ENCODE measurements at places on chromosomes 2 and 18. TPM values are rescaled to one million over a fixed set of nuclear protein-coding genes. Genes with fewer than 3 reads are reported as not detected.
A peak's percentile ranks its signal among the peaks of the same experiment; 100 is the strongest.

DAPL1 gene
- not detected for total RNA-seq

PSMA8 gene
- 0.48 TPM for total RNA-seq

GAD1 gene
- not detected for total RNA-seq

DSC3 gene
- not detected for total RNA-seq

SEMA4F gene
- 3.5 TPM for total RNA-seq

ATP6V1B1 gene
- 0.43 TPM for total RNA-seq

COLEC12 gene
- total RNA-seq, result 9.1 TPM

DRC1 gene
- not detected for total RNA-seq

DNA sequence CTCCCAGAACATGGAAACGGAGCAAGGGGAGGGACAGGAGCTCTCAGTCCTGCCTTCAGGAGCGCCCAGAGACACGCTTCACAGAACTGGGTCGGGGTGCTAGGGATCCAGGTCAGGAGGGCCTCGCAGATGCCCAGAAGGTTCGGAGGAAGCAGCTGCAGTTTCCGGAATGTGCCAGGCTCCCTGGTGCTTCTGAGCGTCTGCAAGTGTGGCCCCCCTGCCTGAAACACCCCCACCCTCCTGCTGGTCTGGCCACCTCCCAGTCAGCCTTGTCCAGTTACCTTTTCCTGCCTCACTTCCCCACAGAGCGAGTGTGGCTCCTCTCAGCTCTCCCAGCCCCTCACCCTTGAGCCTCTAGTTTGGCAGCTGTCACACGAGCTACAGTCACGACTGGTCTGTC, 88.3 kb upstream of the TAF1B start:
- DNase-seq, result no peak

GRCh38 chr2:8333177-8333831, 348.6 kb upstream of the ID2 start:
- DNase-seq, result no peak

DNA sequence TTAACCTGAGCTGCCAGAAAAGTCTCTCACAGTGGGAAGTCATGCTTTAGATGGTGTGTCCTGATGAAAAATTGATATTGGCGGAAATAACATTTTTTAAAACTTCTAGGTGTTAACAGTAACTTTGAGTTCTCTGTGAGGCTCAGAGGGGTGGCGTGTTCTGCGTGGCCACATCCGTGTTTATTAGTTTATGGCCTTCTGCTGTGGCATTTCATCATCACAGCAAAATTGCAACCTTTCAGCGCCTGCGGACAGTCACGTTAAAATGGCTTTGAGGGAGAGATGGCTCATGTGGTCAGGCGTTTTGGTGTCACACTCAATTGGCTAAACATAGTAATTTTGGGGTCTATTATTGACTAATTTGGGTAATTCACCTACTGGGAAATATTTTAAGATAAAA, 42.4 kb downstream of the KLHL29 start:
- no peak for DNase-seq

DNA sequence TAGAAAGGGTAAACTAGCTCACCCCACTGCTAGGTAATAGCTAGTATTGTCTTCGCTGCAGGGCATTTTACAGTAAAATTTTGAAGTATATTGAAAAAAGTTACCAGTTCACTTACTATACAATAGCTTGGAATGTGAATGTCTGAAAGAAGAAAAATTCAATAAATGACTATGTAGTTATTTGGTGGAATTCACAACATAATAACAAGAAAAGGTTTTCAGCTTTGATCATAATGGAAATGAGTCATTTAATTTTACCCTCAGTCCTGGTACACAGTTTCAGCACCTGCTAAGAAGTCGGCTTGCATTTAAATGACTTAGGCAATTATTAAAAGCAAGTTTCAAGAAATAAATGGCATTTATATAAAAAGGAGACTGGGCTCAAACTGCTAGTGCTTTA, 90.4 kb downstream of the NUP35 start:
- no peak for DNase-seq

DNA sequence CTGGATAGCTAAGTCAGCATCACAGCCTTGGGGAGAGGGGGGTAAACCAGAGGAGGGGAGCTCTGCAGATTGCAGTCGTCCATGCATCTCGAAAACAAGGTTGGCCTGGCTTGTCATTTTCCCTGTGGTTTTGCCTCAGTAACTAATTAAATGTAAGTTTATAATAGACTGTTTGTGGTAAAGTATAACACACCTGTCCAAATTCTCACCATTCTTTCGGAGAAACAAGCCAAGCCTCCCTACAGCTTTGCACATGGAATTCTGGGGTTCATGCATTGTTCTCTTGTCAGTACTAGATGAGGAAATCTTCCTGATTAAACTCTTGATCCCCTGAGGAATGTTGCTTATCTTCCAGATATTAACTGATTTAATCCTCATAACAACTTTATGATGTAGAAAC, 1065.2 kb upstream of the FAM98A start:
- DNase-seq, result no peak

DNA sequence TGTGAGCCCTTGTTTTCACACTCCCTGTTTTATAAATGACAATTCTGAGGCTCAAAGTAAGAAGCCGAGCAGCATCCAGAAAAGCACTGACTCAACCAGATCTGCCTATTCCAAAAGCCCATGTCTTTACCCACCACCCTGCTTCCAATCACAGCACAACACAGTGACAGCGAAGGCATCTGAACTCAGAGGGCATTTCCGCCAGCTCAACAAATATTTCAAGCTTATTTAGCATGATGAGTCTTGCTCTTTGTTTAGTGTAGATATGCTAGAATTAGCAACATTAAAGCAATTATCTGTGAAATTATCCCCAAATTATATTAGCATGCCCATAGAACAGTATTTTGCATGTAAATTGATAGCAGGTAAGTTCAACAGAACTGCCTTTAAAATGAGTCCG, 359.1 kb upstream of the RAB6C start:
- no peak for DNase-seq

DNA sequence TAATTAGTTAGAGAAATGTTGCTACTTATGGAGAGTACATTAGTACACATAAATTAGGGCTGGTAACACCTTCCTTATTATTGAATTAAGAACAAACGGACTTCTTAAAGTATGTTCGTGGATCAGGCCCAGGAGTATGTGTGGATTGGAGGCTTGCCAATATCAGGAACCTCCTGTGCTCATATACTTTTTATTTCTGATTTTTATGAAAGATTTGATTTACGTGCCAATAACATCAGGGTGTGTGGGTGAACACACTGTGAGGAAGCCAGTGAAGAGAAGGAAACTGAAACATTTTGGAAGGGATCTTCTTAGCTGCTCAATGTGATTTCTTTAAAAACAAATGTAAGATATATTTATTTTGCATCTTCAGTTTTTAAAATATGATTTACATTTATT, 113.0 kb downstream of the EFEMP1 start:
- no peak for DNase-seq

GRCh38 chr18:51171223-51171622, 26.3 kb downstream of the MEX3C start:
- DNase-seq, result no peak

GRCh38 chr2:113692698-113693428, 63.6 kb downstream of the SLC35F5 start:
- DNase-seq, result no peak

DNA sequence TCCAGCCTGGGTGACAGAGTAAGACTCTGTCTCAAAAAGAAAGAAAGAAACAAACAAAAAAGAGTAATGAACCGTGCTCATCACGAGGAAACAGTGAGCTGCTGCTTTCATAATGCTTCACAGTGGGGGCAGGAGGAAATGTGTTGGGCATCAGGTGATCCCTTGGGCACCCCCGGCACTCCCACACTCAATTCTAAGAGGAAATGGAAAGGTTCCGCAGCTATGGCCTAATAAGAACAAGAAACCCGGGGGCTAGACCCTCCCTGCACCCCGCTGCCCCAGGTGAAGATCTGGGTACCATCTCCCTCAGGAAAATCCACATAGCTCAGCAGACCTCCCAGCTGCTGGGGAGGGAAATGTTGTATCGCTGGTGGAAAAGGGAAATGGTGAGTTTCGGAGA, 118.9 kb downstream of the LPIN1 start:
- no peak for DNase-seq

- no peak for DNase-seq
These were observed 133.8 kb downstream of the NAPG start for GRCh38 chr18:10659594-10659993.

- no peak for DNase-seq
These were observed 70.8 kb downstream of the RAPGEF4 start for GRCh38 chr2:172806493-172806892.

GRCh38 chr2:163723881-163724280, 11.9 kb downstream of the FIGN start:
- no peak for DNase-seq

DNA sequence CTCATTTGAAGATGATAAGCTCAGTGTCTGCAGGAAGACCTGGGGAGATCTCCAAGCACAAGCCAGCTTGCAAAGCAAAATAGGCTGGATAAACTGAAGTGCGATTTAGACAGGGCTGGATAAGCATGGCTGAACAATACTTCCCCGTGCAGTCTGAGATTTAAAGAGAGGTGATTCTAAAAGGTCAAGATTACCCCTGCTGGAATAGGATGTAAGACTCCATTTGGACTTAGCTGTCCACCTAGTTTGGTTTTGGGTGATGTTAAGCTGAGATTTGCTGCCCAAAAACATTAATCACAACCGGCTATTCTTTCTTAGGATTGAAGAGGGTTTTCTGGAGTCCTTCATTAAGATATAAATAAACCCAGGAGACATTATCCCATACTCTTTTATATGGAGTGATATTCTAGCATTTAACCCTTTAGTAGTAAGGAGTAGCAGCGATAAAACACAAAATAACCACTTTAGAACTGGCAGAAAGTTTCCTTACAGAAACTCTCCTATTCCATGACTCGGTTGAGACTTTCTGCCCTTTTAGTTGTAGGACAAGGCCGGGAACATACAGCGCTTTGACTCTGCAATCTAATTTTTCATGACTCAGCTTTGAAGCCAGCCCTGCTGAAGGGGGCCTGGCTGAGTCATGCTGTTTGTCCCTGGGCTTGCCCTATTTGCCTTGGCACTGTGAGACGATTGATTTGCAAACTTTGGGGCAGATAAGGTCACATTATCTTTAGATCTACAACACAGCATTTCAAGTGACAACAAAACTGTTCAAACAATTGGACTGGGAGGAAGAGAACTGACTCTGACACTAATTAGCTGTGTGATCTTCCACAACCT, 238.2 kb downstream of the GCA start:
- no peak for DNase-seq

- peak; percentile 65 for DNase-seq
These were observed 61.3 kb downstream of the LONRF2 start for GRCh38 chr2:100260712-100261620.

DNA sequence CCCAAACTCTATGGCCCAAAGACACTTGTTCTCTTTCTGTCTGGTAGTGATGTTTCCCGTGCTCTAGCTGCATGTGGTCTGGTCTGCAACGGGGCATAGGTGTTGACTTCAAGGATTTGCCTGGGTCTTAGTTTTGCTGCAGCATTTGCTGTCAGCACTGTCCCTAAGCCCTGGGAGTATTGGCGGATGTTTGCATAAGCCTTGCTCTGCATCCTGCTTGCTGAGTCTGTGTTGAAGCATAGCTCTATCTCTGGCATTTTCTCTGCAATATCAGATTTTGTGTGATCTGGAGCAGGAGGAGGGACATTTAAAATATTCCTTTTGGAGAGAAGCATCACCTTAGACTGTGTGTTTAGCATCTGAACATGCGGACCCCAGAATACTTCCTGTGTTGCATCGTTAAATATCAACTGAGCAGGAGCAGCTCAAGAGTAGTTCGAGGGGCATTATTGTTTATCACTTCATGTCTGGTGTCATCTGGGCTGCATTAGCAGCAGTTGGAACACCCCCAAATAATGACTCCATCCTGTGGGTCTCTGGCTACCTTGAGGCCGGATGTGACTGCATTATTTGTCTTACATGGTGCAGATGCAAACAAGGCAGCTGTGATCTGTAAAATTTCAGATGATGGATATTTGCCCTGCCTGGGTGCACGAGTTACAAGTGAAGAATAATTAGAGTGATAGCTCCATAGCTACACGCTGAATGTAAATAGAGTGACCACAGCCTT, 231.7 kb downstream of the TRIB2 start:
- DNase-seq, result no peak

GRCh38 chr2:58731488-58731869, 490.4 kb upstream of the FANCL start:
- no peak for DNase-seq

- DNase-seq, result peak; percentile 87
These were observed 141.4 kb downstream of the BCL2 start for GRCh38 chr18:63177919-63178821.

DNA sequence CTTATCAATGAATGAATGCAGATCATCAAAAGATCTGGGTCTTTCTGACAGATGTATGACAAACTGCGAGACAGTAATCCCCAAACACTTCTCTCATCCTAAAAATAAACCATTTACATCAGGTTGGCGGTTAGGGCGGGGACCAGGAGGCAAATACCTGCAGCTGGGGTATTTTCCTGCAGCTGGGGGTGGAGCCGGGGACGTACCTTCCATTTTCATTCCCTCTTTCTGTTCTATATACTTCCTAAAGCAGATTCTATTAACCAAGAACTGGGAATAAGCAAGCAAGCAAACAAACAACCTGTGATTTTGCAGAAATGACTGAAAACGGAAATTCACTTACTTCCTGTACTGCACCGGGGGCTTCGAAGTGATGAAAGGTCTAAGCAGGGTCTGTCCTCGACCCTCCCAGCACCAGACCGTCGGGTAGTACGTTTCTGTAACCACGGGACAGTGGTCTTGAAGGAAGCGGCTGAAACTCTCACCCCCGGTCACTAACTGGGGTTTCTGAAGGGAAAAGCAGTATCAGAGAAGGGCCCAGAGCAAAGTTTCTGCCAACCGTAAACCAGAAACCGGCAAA, 1.2 kb downstream of the ABHD3 start:
- DNase-seq, result no peak

DNA sequence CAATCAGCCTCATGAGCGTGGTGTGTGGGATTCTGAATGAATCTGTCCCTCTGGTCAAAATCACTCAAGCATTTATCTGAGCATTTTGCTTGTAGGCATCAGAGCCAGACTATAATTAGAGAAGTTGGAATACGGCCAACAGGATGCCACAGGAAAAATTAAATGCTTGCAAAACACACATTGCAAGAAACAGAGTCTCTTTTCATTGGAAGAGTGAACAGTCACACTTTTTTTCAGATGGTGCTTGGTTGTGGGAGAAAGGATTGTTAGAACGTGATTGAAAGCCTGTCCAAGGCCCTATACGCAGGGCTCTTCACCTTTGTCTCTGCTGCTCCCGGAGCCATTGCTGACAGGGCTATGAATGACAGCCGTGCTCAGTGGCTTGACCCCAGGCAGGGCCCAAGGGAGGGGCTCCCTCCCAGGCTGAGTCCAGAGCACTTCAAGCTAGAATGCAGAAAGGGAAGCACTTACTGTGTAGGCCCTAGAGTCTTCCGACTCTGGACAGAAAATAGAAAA, 59.8 kb downstream of the SNTG2 start:
- no peak for DNase-seq

- DNase-seq, result no peak
These were observed 41.9 kb downstream of the SPTBN1 start for GRCh38 chr2:54497763-54498680.

DNA sequence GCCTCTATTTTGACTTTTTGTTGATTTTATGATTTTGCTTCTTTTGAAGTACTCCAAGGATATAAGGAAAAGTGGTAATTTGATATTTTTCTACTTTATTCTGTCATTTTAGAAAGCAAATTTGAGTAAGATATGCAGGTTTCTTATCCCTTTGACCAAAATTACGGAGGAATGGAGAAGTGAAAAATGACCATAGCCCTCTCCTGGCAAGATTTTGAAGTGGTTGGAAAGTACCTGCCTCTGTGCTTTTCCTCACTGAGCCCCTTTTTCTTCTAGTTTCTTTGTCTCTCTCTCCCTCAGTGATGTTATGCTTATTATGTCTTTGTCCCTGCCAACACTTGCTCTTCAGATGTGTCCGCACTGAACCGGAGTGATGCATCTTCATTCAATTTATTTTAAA, 898.1 kb downstream of the EPHA4 start:
- no peak for DNase-seq

GRCh38 chr18:48720655-48721025, 181.8 kb downstream of the CTIF start:
- DNase-seq, result no peak
